Naive B cell (primary cell): ENCODE measurements at places on chromosomes 2 and 18.

GRCh38 chr2:85838641-85839040 lies 50.1 kb downstream of the ST3GAL5 start:
- DNase-seq: no peak

DNA sequence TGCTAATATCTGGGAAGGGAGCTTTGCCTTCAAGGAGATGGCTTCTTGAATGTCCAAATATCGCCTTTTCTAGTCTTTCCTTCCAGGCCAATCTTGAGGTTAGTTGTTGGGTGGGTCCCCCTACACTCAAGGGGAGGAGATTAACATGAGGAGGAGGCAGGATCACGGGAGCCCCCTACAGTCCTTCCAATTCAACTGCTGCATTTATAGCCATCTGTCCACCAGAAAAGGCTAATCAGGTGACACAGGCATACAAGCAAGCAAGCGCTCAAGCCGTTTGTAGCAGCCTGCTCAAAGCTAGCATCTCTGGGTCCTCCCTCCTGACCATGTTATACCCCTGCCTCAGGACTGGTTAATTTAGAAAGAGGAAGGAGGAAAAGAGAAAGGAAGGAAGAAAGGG lies 87.6 kb downstream of the MRPS9 start:
- no peak for DNase-seq

DNA sequence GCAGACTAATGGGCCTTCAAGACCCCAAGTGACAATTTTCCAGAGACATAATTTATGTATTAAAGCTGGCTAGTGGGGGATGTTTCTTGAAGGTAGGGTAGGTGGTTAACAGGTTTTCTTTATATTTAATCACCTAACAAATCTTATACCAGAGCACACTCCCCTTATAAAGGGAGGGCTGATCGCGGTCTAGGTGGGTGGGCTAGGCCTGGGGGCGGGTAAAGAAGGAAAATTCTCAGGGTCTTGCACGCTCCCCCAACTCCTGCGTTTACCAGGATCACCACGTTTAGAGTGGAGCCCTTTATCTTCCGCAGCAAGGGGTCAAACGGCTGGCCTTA lies 19.9 kb upstream of the CXXC1 start:
- no peak for DNase-seq

DNA sequence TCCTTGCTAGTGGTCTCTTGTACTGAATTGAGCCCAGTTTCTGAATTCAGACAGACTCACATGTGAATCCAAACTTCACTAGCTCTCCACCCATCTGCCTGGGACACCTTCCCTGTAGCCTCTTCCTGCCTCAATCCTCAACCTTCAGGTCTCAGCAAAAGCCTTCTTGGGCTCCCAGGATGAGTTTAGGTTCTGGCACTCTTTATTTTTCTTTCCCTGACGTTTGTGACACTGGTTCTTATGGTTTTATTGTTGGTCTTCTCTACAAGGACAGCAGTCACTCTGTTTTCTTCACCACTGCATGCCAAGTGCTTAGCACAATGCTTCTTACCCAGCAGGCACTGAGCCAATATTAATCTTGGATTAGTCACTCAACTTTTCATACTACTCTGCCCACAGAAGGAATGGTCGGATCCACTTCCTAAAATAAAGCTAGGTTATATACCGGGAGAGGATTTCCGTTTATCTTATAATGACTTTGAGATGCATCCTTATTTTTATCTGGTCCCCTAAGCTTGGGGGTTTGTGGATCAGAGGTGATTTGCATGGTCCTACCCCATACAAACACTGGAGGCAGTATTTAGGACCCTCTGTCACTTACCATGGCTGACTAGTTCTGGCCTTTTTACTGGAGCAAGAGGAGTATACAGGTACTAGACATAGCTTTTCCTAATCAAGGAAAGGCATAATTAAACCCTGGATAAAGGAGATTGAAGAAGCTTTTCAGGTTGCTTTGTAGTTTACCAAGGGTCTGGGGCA lies 186.3 kb downstream of the MYCN start:
- DNase-seq: no peak

GRCh38 chr2:51469102-51469501 lies 437.2 kb upstream of the NRXN1 start:
- DNase-seq: no peak

DNA sequence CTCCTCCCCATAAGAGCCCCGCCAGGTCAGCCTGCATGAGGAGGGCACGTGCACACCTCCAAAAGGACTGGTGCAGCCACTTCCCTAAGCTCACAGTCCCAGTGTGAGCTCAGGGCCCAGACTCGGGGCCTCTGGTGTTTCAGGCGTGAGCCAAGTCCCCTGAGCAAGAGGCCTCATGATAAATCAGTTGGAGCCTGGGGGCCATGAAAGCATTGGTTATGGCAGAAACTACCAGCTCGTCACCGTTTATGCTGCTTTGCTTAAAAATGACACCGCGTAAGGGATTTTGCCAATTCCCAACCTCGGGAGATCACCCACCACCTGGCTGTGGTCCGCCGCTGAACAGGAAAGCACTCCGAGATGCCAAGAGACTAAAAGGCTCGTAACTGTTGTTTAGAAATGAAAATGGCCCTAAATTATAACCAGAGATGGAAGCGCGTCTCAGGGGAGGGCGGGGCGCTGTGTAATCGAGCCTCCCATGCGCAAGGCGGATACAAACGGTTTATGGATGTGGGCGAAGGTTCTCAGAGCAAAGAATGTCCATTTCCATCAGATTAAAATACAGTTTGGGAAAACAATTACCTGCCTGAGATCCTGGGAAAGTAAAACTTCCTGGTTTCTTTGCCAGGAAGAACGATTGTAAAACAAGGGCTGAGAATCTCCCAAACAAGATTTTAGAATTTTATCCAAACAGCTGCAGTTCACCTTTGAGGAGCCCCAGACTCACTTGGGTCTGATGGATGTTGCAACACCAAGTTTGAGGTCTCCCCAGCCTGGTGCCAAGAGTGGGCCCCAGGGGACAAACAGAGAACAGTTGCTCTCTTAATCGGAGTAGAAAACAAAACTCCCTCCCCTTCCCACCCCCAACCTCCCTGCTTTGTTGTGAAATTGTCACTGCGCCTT lies 141.4 kb downstream of the BCL2 start:
- DNase-seq: no peak

DNA sequence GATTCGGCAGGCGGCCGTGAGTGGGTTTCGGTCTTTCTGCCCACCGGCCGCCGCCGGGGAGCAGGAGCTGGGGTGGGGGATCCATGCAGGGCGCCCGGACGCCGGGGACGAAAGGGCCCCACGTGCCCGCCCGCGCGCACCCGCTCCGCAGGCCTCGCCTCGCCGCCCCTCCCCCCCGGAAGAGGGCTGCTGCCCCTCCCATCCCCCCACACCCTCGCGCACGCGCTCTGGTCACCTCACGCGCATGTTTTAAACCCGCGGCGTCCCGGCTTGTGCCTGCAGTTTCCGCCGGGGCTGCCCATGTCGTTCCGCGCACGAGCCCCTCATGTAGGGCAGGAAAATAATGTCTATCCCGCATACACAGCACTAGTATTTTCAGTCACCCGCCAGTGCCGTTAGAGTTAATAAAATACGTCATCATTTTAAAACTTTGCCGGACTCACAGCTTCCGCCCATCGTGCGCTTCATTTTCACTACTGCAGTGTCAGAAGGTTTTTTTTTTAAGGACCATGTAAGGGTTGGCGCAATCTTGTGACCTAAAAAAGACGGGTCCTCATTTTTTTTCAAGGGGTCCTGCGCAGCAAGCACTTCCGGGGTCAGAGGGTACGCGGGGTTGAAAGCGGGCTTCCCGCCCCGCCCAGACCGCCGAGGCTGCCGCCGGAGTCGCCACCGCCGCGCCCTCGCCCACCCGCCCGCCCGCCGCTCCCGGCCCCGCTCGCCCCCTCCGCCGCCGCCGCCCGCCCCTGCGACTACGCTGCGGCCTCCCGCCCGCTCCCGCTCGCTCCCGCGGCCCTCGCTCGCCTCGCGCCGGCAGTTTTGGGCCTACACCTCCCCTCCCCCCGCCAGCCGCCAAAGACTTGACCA lies at the start of gene PCBP1:
PCBP1 (plus strand) TSS at position 640 of the 864 bp plus-strand sequence. CDS start 267 bp downstream, outside the sequence.
- peak; percentile 96 for DNase-seq

GRCh38 chr2:120999377-121000097 lies 263.9 kb downstream of the GLI2 start:
- no peak for DNase-seq

- DNase-seq: no peak
These were observed 33.2 kb upstream of the SLC40A1 start for GRCh38 chr2:189613650-189614420.

DNA sequence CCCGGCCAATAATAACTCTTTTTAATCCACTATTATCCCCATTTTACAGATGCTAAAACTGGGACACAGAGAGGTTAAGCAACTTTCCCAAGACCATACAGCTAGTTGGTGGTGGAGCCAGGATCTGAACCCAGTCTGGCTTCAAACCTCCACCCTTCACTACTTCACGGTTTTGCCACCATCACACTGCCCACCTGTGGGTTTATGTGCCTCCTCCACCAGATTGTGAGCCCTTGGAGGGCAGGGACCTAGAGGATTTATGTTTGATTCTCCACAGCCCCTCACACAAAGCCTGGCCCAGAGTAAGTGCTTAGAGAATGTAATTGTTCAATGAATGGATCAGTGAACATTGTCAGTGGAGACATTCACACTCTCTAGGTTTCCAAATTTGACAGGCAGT lies 153.4 kb upstream of the MYCN start:
- no peak for DNase-seq

- DNase-seq: no peak
These were observed 121.5 kb downstream of the EIPR1 start for GRCh38 chr2:3256157-3256556.

- DNase-seq: no peak
These were observed 37.6 kb downstream of the RND3 start for GRCh38 chr2:150449856-150450255.

DNA sequence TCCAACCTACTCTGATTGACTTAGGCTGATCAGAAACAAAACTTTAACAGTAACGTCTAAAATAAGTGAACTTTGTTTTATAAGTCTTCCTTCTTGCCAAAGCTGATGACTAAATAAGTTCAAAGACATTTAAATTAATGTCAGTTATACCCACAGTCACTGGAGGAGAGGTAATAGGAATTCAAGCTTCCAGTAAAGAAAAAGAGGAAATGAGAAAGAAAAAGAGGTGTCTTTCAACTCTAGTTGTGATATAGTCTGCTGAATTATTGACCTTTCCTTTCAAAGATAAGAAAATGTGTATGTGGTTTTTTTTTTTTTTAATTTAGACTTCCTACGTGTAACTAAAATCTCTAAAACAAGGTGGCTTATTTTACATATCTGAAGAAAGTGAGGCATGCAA lies 191.5 kb downstream of the SLC8A1 start:
- no peak for DNase-seq

DNA sequence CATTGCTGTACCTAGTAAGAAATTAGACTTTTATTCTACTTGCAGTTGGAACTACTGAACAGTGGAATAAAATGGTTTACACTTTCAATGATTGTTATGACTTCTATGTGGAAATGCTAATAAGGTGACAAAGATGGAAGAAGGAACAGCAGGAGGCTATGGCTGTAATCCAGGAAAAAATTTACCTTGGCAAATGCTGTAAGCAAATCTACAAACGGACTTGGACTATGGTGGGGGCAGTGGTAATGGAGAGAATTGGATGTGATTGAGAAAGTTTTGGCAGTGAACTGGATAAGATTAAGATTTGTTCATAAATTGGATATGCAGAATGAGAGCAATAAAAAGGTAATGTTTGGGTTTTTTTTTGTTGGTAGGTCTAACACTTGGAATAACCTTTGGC lies 111.0 kb upstream of the ERBB4 start:
- DNase-seq: no peak

DNA sequence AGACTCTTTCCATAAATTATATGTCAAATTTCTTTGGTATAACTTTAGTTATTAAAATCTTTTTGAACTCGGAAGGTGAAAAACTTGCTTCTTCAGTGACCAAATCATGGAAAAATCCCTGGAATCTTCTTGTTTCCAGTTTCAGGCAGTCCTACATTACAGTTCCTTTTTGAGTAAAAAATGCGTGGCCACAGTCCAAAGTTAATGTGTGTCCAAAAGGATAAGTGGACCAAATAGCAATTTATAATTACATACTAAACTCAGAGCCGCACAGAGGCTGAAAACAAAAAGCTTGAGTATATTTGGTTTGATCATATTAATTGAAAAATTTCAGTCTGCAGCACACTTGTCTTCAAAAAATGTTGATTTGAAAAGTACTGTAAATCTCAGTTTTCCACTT lies 28.4 kb upstream of the DYNC2LI1 start:
- DNase-seq: no peak

DNA sequence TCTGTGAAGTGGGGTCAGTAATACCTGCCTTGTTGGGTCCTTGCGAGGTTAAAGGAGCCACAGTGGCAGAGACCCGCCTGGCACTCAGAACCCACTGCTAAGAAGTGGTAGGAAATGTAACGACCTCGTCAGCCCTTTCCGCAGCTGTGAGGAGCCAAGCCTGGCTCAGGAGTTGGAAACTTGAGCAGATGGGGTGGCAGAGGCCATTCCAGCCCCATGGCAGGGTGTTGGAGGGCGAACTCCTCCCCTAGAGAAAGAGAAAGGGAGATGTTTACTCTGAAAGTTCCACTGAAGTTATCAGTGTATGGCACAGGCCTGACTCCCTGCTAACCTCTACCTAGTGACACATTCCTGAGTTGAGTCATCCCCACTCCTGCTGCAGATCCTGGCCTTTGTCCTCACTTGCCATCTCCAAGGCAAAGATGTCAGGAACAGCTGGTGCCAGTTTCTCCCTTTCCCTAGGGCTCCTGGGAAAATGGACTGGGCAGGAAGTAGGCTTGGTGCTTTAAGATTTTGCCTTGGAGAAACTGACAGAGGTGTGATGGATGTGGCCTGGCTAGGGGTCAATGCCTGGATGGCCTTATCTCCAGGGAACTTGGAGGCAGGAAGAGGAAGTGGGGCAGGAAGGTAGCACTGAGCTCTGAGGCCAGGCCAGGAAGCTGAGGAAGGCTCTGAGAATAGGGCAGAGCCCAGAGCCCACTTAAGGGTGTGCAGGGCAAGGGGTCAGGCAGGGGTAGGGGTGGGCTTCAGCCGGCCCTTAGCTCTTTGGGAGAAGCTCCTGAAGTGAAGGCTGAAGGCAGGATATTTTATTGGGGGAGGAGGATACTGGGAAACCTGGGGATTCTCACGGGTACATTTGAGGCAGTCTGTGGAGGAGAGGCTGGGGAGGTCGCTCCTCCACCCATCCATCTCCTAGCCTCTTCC lies 888 bp downstream of the VAMP5 start:
- DNase-seq: peak; percentile 14

DNA sequence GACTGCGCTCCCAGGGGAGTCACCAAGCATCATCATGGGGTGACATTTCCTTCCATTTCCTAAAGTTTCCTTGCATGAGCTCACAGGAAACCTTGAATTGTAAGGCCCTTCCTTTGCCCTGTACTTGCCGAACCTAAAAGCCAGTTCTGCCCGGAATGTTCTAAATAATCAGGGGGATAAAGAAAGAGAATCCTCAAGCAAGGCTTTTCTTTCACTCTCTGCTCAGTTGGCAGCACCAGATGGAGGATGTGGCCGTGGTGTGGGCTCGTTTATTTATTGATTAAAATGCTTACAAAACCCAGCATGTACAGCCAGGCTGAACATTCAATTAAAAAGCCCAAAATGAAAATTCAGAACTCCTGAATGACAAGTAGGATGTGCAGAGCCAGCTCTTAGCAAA lies 170.5 kb downstream of the SH3RF3 start:
- no peak for DNase-seq
